Esophagus mucosa (tissue), 1 donor: ENCODE measurements at places on chromosomes 5 and 9. TPM values are rescaled to one million over a fixed set of nuclear protein-coding genes. Genes with fewer than 3 reads are reported as not detected.

The BRD9 gene
- 21.2 TPM for total RNA-seq

The NANS gene
- total RNA-seq, result 35.6 TPM

The NPR2 gene
- 1.3 TPM for total RNA-seq

The FGD3 gene
- total RNA-seq, result 2.1 TPM

The RFK gene
- total RNA-seq, result 6.6 TPM

The DBH gene
- total RNA-seq, result not detected

The TSLP gene
- total RNA-seq, result 3.8 TPM

The RPP25L gene
- 26.3 TPM for total RNA-seq

The CEP120 gene
- total RNA-seq, result 9.5 TPM

The HSPB3 gene
- total RNA-seq, result not detected

The G3BP1 gene
- total RNA-seq, result 146 TPM

The ESM1 gene
- total RNA-seq, result not detected

The HEMGN gene
- total RNA-seq, result not detected

The SOX30 gene
- not detected for total RNA-seq

The PIP5KL1 gene
- total RNA-seq, result 4.3 TPM

The IFNA2 gene
- total RNA-seq, result not detected

The PTPA gene
- 121 TPM for total RNA-seq

The FBP2 gene
- not detected for total RNA-seq

The GCNT4 gene
- total RNA-seq, result 1.4 TPM

The NFIL3 gene
- total RNA-seq, result 19.4 TPM

The MOB3B gene
- total RNA-seq, result 3.7 TPM

The MZB1 gene
- total RNA-seq, result 3.3 TPM

The UBE2D2 gene
- total RNA-seq, result 119 TPM

The NMRK1 gene
- total RNA-seq, result 42.4 TPM

The TAL2 gene
- not detected for total RNA-seq

The LECT2 gene
- not detected for total RNA-seq

The RANBP3L gene
- total RNA-seq, result 0.16 TPM

The DPP7 gene
- 75.3 TPM for total RNA-seq

The SPAAR gene
- total RNA-seq, result 0.16 TPM

The UAP1L1 gene
- total RNA-seq, result 4.9 TPM

The PFN3 gene
- not detected for total RNA-seq

The MCC gene
- total RNA-seq, result 37.6 TPM

The SGCD gene
- 0.52 TPM for total RNA-seq

The SH2D3C gene
- 1.9 TPM for total RNA-seq

The AFAP1L1 gene
- 3.0 TPM for total RNA-seq

The ANKHD1 gene
- 73.1 TPM for total RNA-seq

The SLC27A6 gene
- 1.8 TPM for total RNA-seq

The PCDHGB3 gene
- total RNA-seq, result 0.76 TPM

The WDR31 gene
- 3.7 TPM for total RNA-seq

The CCIN gene
- not detected for total RNA-seq

The GDNF gene
- 0.80 TPM for total RNA-seq

The COL27A1 gene
- 13.6 TPM for total RNA-seq

The SLCO6A1 gene
- not detected for total RNA-seq

The NR6A1 gene
- total RNA-seq, result 1.7 TPM
